SK-N-MC (cell line): ENCODE measurements at places on chromosomes 5 and 9.
A peak's percentile ranks its signal among the peaks of the same experiment; 100 is the strongest.

DNA sequence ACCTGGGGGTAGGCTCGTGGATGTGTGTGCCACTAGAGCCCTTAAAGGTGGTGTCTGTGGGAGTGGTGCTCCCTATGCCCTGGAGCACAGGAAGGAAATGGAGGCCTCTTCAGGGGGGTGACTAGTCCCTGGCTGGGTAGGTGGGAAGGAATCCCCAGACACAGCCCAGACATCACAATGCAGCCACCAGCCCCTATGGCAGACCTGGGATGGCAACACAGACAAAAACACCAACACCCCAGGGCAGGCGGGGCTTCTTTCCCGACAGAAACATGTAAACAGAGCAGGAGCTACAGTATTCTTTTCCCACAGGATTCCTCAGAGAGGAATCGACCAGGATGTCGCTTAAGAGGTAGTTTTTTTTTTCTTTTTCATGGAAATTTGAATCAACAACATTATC lies 10.4 kb upstream of the NR5A1 start:
- DNase-seq: no peak

DNA sequence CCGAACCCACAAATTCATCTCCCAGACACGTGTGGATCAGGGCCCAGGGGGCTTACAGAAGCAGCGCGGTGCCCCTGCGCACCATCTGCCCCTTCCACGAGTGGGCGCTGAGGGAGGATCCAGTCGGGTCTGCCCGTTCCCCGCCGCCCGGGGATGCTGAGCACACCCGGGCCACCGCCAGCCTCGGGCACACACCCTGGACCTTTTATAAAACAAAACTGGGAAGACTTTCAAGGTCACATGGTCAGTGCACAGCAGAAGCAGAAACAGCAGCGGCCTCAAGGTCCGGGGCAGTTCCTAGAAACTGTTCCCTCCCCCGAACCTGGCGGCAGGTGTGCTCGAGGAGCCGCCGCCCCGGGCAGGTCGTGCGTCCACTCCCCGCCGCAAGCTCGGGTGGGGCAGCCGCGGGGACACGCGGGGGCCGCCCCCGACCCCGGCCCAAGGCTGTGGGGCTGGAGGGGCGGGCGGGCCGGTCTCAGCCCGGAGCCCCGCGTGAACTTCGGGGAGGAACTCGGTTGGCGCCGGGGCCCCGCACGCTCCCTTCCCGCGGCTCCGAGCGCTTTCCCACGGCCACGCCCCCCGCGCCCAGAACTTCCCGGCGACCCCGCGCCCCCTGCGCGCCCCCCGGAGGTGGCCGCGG lies 633 bp upstream of the PPP1R26 start:
- DNase-seq: no peak

DNA sequence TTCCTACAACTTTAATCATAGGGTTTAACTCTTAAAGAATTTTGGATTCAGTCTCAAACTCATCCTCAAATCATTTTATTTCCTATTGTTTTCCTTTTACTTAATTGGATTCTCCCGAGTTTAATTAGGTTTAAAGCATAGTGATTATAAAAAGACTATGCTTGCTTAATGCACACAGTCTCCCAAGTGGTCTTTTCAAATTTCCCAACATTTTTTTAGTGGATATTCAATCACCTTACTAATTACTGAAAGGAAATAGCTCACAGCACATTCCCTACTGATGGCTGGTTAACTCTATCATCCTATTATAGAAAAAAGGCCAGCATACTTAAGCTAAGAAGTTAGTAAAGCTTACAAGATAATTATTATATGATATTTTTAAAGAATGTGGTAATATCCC lies 170.6 kb downstream of the PRDM9 start:
- DNase-seq: no peak

GRCh38 chr5:158731014-158731413 lies 368.7 kb downstream of the EBF1 start:
- DNase-seq: no peak

GRCh38 chr5:154097031-154097430 lies 58.3 kb downstream of the MFAP3 start:
- DNase-seq: no peak

DNA sequence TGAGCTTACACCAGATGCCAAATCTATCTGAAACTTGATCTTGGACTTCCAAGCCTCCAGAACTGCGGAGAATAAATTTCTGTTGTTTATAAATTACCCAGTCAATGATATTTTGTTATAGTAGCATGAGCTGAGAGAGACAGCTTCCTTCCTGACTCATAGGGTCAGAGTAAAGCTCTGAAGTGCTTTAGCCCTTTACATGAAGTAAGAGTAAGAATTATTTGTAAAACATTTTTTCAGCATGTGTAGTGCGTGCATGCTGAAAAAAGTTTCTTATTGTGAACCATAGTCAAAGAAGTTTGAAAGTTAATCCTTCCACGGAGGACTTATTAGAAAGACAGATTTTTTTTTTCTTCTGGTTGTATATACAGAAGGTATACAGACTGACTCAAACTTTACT lies 172.4 kb downstream of the DMRT2 start:
- no peak for DNase-seq

DNA sequence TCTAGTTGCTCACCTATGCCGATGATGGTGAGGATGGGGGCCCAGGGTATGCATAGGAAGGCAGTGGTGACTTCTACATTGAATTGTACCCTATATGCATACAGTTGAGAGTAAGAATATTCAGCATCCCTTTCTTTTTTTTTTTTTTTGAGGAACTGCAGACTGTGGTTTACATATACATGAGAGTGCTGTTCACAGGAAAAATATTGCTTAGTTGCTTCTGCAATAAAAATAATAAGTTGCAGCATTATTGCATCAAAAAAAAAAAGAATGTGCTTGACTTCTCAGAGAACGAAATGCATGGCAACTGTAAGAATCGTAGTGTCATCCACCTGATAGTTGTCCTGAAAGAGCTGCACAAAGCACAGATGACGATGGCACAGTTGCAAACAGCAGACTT lies 52.8 kb downstream of the PTCD2 start:
- no peak for DNase-seq

DNA sequence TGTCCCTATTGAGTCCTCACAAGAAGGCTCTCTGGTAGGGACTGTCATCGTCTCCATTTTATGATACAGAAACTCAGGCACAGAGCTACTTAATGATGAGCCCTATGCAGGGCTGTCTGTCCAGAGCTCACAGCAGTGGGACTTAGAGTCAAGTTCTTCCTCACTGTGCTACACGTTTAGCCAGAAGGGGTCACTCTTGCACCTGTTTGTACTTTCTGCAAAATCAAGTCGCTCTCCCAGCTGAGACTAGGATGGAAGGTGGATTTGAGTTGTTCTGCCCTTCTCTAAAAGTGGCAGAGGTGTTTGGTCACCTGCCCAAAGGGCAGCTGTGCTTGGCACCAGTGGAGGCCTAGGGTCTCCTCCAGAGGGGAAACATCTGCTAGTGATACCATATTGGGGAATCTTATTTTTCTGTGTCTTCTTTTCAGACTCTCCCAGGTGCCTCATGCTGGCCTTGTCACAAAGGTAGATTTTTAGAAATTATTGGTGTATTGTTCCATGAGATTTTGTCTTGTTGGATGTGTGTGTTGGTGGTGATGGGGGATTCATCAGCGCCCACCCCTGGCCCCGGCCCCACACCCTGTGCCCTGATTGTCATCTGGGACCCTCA lies 104.2 kb downstream of the PPARGC1B start:
- DNase-seq: peak; percentile 59

GRCh38 chr5:95956021-95956899 lies 5.4 kb downstream of the ELL2 start:
- no peak for DNase-seq

- DNase-seq: peak; percentile 87
Measured at GRCh38 chr5:74275171-74275992, 365.1 kb downstream of the ENC1 start.

- DNase-seq: no peak
Measured at GRCh38 chr9:91220491-91221135, 141.1 kb downstream of the AUH start.

- DNase-seq: no peak
Measured at GRCh38 chr9:29548436-29548835, 1975.2 kb upstream of the C9orf72 start.

- DNase-seq: no peak
Measured at GRCh38 chr9:137423514-137424291, 510 bp downstream of the NOXA1 start.

- no peak for DNase-seq
Measured at GRCh38 chr5:83645936-83646335, 74.7 kb downstream of the HAPLN1 start.

GRCh38 chr5:146745931-146746577 lies 132.5 kb downstream of the PPP2R2B start:
- DNase-seq: no peak

- DNase-seq: no peak
Measured at GRCh38 chr9:137113385-137114159, 961 bp downstream of the DPP7 start.

- no peak for DNase-seq
Measured at GRCh38 chr5:173294673-173295320, 33.4 kb downstream of the STC2 start.

- DNase-seq: no peak
Measured at GRCh38 chr9:115226152-115226551, 108.2 kb upstream of the TNC start.

DNA sequence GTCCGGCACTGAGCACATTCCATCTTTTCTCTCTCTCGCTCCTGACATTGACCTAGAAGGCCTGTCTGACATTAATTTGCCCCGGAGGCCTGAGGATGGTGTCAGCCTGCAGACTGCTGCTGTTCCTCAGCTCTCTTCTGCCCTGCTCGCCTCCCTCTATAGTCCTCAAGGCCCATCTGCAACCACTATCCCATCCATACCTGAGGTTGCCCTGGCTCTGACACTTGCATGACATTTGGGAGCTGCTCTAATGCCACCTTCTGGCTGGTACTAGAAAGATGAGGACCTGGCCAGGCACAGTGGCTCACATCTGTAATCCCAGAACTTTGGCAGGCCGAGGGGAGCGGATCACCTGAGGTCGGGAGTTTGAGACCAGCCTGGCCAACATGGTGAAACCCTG lies 38.6 kb upstream of the GGTA1 start:
- DNase-seq: no peak

GRCh38 chr5:39891376-39891775 lies 466.6 kb upstream of the DAB2 start:
- no peak for DNase-seq

GRCh38 chr5:442335-443238 lies at the start of gene EXOC3:
TSS of gene EXOC3 (plus strand) at chr5:443176. CDS start at chr5:446206, 3,030 bp downstream.
- no peak for DNase-seq
